ENCODE measurements at places on chromosomes 13 and 19. TPM values are rescaled to one million over a fixed set of nuclear protein-coding genes. Genes with fewer than 3 reads are reported as not detected.

- no peak for DNase-seq
Measured at GRCh38 chr19:16441661-16442162, 30.1 kb downstream of the EPS15L1 start.

- no peak for DNase-seq
Measured at GRCh38 chr13:97844151-97844550, 109.3 kb upstream of the IPO5 start.

GRCh38 chr13:49693191-49693733 lies 2.0 kb upstream of the EBPL start:
- DNase-seq = no peak

DNA sequence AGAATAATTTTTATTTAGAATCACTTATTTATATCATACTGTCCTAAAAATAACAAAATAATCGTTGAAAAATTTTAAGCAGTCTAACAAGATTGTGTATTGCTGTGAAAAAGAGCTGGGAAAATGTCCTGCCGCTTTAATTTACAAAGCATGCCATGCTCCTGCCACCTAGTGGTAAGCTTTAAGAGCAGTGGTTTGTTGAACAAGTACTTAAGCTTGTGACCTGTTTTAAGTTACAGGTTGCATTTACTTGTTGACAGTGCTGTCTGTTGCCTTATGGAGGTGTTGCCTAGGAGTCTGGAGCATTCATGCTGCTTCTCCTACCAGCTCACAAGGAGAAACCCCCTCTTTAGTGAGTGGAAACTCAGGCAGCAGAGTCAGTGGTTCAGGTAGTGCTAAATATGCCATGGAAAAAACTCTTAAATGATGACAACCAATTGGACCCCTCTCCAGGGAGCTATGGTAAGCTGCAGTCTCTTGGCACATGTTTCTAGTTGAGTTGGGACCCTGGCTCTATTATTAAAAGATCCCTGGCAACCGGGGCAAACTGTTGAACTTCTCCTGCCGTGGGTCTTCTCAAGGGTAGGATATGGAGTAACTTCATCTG lies 68.4 kb downstream of the SPATA13 start:
- DNase-seq = no peak

- DNase-seq = no peak
Measured at GRCh38 chr13:111925146-111925875, 141.6 kb upstream of the SOX1 start.

- DNase-seq = no peak
Measured at GRCh38 chr19:51781999-51782398, 13.0 kb upstream of the FPR3 start.

DNA sequence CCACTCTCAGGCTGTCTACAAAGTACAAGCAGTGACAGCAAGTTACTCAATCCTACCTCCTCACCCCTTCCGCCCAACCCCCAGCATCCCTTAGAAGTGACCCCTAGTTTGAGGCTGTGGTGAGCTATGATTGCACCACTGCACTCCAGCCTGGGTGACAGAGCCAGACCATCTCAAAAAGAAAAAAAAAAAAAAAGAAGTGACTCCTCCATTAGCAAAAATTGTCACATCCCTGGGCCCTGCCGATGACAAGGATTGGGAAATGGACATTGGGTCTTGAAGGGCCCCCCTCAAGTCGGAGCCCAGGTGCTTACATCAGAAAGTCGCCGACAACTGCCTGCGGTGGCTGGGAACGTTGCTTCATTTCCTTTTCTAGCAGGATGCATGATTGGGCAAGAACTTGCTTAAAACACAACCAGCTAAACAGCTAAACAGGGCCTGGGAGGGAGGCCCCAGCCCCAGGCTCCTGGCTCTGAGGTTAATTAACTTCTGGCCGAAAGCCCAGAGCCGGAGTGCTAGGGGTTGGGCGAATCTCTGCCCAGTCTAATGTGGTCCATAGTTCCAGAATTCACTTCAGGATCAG lies 15.3 kb downstream of the RAB3D start:
- peak; percentile 55 for DNase-seq

DNA sequence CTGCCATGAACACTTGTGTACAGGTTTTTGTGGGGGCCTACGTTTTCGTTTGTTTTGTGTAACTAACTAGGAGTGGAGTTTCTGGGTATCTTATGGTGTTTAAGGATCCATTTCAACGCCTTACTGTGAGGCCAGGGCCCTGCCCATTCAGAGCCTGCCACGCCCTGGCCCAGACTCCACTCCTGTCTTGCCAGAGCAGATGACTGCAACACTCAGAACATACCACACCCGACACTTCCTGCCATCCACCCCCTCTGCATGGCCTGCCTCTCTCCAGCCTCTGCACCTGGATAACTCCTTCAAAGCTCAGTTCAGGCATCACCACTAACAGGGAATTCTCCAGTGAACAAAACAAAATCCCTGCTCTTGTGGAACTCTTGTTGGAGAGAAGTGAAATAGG lies 43.2 kb downstream of the RGCC start:
- no peak for DNase-seq

- DNase-seq = no peak
Measured at GRCh38 chr13:24267274-24267673, 42.1 kb upstream of the C1QTNF9 start.

GRCh38 chr13:51502153-51502651 lies 49.4 kb upstream of the INTS6 start:
- DNase-seq = no peak

GRCh38 chr19:9552536-9553274 lies 14.3 kb upstream of the ZNF426 start:
- DNase-seq = no peak

- DNase-seq = no peak
Measured at GRCh38 chr19:2229103-2230032, 6.8 kb downstream of the PLEKHJ1 start.

DNA sequence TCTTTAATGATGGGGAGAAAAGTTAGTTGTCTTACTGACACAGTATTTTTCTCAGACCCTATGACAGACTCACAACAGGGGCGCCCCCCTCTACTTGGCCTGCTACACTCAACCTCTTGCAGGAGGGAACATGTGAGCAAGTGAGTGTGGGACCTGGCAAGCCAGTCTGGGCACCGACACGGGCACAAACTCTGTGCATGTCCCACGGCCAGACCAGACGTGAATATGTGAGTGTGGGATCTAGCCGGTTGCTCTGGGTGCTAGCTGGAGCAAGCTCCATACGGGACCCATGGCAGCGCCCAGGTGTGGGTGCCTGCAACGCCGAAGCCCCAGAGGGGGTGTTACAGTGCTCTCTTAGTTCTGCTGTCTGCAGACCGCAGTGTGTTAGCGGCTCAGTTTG lies 1437.3 kb upstream of the MIR17HG start:
- no peak for DNase-seq

- no peak for DNase-seq
Measured at GRCh38 chr13:51467730-51468129, 14.9 kb upstream of the INTS6 start.

- no peak for DNase-seq
Measured at GRCh38 chr13:80319004-80319403, 21.9 kb downstream of the SPRY2 start.

DNA sequence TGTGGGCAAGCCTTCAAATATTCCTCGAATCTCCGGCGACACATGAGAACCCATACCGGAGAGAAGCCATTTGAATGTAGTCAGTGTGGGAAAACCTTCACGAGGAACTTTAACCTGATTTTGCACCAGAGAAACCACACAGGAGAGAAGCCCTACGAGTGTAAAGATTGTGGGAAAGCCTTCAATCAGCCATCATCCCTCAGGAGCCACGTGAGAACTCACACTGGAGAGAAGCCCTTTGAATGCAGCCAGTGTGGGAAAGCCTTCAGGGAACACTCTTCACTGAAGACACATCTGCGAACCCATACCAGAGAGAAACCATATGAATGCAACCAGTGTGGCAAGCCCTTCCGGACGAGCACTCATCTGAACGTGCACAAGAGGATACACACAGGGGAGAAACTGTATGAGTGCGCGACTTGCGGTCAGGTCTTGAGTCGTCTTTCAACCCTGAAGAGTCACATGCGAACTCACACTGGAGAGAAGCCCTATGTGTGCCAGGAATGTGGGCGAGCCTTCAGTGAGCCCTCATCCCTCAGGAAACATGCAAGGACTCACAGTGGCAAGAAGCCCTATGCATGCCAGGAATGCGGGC lies 28.8 kb downstream of the ZNF333 start:
- no peak for DNase-seq

- no peak for DNase-seq
Measured at GRCh38 chr13:110801044-110801443, 87.5 kb downstream of the ING1 start.

DNA sequence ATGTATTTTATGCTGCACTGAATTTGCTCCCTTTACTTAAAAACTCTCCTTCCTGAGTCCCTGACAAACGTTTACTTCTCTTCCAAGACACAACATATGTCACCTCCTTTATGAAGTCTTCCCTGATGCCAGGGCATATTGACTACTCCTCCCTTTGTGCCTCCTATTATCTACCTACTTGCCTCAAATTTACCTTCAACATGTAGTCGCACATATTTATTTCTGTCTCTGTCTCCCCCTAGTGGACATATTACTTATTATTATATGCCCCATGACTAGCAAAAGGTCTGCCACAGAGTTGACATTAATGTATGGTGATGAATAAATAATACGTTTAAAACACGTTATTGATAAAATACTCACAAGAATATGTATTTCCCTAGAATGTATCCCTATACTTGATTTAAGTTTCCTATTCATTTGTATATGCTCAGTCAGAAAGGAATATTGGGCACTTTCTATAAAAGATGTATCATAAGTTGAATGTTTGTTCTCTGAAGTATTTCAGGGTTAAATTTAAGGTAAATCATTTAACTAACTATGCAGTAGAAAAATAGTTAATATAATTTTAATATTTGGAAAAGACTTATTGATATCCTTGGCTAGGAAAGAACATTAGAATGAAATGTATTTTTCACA lies 250.3 kb upstream of the ATXN8OS start:
- no peak for DNase-seq

DNA sequence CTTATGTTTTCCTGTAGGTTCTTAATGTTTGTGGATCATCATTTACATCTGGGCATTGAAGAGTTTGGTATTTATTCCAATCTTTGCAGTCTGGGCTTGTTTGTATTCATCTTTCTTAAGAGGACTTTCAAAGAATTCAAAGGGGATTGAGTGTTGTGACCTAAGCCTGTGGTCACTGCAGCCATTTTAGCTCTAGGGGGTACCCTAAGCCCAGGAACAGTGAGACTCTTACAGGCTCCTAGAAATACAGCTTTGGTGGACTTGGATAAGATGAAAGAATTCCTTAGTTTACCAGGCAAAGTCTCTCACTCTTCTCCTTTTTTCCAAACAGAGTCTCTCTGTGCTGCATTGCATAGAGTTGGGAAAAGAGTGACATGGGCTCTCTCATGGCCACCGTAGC lies 2539.0 kb upstream of the PCDH20 start:
- no peak for DNase-seq

- no peak for DNase-seq
Measured at GRCh38 chr19:44107751-44108150, 5.4 kb upstream of the ZNF225 start.

- peak; percentile 27 for DNase-seq
Measured at GRCh38 chr13:112444416-112445399, 68.6 kb downstream of the SPACA7 start.

DNA sequence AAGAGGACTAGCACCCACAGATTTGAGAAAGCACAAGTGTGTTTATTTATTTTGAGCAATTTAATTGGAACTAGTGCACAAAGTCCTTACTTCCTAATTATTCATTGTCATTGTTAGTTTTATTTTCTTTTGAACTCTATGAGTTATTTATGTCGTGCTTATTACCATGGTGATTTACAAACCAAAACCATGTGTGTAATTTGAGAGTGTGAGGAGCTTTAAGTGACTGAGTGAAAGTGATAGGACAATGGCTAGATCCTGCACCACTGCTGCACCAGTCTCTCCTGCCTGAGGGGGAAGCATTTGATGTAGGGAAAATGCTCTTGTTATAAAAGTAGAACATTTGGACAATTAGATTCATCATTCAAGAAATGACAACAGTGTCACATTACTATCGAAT lies 172.3 kb upstream of the KLF12 start:
- DNase-seq = no peak

DNA sequence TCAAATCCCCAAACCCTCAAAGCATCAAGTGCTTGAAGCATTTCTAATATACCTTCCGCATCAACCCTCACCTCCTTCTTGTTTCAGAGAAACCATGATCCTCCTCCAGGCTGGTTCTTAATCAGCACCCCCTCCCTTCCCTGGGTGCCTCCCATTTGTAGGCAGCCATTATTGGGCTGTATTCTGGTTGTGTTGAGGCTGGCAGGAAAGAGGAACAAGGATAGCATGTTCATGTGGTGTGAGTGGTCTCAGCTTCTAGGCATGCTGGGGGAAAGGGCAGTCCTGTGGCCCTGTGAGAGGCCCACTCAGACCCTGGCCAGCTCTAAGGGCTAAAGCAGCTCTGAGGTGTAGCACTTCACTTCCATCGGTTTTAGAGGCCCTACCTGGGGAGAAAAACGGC lies 18.9 kb upstream of the TRIM13 start:
- no peak for DNase-seq

DNA sequence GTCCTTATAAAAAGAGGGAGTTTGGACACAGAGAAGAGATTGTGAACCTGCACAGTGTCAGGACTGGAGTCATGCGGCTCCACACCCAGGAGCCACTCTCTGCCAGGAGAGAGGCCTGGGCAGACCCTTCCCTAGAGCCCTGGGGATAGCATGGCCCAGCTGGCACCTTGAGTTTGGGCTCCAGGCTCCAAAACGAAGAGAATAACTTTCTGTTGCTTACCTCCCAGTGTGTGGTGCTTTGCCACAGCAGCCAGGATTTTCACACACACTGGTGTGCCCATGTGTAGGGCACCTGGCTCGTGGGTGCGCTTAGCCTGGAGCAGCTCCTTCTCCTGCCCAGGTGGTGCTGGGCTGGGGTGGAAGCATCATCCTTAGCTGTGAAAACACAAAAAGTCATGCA lies 344.3 kb downstream of the TEX29 start:
- no peak for DNase-seq

GRCh38 chr13:44686531-44686934 lies 110.4 kb upstream of the TSC22D1 start:
- no peak for DNase-seq

GRCh38 chr13:113607056-113607888 lies 22.7 kb downstream of the TFDP1 start:
- DNase-seq = no peak

DNA sequence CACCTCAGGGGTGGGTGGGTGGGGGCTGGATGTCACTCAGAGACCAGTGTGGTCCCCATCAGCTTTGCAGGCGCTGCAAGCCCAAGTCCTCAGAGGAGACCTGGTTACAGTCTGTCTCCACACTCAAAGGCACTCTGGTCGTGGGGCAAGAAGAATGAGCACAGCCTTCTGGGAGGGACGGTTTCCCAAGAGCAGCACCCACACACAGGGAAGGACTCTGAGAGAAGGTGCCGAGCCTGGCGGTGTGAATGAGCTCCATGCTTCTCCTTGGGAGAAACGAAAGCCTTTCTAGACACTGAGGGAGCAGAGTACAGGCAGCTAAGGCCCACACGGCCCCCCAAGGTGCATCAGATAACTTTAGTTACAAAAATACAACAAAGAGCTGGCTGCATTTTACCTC lies 473.6 kb downstream of the FOXO1 start:
- DNase-seq = no peak

Gene ZNF729
- not detected for total RNA-seq

Gene PSG5
- not detected for total RNA-seq

Gene FFAR1
- not detected for total RNA-seq

Gene SH3GL1
- 16.7 TPM for total RNA-seq

Gene PINLYP
- total RNA-seq = 4.3 TPM

Gene PBX4
- total RNA-seq = 0.59 TPM

Gene CTXN1
- 0.08 TPM for total RNA-seq

Gene LIM2
- total RNA-seq = not detected

Gene SLC10A2
- total RNA-seq = not detected

Gene PROSER3
- 4.5 TPM for total RNA-seq

Gene KCNN1
- total RNA-seq = 0.05 TPM
